ENCODE measurements at places on chromosomes 5 and 9.

DNA sequence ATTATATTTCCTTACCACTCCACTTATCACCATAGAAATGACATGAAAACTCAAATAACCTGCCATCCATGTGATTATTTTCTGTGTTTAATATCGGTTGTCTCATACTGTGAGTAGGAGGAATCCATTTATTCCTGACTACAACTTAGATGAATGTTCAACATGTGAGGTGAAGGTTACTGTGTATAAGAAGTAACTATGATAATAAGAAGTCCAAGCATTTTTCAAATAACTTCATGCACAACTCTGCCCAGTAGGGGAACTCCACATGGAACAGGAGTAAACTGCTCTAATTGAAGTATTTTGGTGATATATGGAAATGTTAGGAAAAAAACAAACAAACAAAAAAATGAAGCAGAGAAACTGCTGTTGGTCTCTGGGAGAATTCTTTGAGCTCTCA lies 447.5 kb upstream of the GRIN3A start:
- DNase-seq = no peak

GRCh38 chr5:171570244-171570825 lies 150.9 kb downstream of the FGF18 start:
- no peak for DNase-seq

GRCh38 chr5:141882594-141883183 lies 4.5 kb upstream of the PCDH1 start:
- no peak for DNase-seq

- DNase-seq = no peak
These were observed 166.0 kb upstream of the RGS7BP start for GRCh38 chr5:64339769-64340168.

DNA sequence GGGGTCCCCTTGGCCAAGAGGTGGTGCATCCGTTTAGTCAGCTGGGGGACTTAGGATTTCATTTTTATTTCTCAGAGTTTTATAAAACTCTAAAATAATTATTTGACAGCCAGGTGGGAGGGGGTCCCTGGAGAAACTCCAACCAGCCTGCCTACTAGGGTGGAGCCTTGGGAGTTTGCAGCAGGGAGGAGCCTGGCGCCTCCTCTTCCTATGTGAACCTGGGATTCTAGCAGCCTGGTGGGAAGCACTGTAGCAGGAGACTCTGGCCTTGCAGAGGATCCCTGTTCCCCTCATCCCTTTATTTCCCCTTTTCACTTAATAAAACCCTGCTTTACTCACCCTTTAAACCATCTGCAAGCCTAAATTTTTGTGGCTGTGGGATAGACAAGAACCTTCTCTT lies 50.8 kb downstream of the FXN start:
- DNase-seq = no peak

GRCh38 chr9:105158898-105159297 lies 85.6 kb upstream of the SLC44A1 start:
- no peak for DNase-seq

DNA sequence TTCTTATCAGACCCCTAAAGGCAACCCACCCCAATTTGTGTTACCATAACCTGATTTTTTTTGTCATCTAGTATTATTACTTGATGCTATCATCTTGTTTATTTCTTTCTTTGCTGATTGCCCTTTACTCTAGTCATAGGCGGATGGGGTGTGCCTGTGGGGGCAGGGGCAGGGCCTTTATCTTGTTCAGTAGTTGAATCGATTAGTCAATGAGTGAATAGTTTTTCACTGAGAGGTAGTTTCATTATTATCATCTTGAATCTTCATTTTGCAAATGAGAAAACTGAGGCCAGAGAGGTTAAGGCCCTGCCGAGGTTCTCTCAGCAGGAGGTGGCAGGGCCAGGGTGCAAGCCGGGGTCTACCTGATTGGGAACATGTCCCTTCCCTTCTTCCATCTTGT lies 9.4 kb upstream of the GM2A start:
- DNase-seq = no peak

- DNase-seq = no peak
These were observed 151.0 kb upstream of the MSX2 start for GRCh38 chr5:174573221-174573994.

- no peak for DNase-seq
These were observed 220.9 kb downstream of the MAPKAP1 start for GRCh38 chr9:125486152-125486508.

DNA sequence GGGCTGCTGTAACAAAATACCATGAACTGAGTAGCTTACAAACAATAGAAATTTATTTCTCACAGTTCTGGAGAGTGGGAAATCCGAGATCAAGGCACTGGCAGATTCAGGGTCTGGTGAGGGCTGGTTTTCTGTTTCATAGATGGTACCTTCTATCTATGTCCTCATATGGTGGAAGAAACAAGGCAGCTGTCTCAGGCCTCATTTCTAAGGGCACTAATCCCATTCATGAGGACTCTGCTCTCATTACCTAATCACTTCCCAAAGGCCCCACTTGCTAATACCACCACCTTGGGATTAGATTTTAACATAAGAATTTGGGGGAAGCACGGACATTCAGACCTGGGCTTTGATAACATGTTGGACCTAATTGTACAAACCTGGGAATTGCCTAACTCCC lies 13.5 kb downstream of the RFESD start:
- no peak for DNase-seq

GRCh38 chr5:59342181-59342580 lies 551.3 kb downstream of the PDE4D start:
- DNase-seq = no peak
